ENCODE measurements at places on chromosomes 16 and 17.

GRCh38 chr17:7713782-7714181 is 3.8 kb upstream of the DNAH2 start:
- DNase-seq = no peak

DNA sequence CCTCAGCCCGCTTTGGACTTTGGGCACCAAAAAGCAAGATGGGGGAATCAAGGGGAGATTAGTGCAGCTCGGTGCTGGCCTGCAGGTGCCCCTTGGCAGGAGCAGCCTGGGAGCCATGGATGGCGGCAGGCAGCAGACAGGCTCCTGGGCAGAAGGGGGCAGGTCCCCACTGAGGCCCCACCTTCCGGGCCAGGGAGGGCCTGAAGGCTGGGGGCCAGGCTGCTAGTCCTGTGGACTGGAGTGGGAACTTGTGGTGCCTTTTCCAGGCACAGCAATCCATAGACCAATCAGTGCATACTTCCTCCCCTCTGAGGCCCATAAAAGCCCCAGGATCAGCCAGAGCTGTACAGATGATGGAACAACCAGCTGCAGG is 64.0 kb downstream of the USP32 start:
- DNase-seq = no peak

DNA sequence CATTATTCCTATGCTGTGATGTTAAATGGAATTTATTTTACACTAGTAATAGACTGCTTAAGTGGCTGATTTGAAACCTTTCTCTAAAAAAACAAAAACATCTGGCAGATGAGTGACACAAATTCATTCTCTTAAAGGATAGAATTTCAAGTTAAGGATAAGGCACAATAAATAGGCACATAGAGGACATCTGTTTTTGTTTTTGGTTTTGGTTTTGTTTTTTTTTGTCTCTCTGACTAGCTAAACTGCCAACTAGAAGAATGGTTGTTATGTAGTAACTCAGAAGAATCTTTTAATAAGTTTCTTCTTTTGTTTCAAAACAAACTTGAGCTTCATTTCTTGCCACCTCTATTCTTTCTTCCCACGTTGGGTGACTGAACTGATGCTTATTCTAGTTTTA is 5.1 kb upstream of the VPS4A start:
- no peak for DNase-seq

DNA sequence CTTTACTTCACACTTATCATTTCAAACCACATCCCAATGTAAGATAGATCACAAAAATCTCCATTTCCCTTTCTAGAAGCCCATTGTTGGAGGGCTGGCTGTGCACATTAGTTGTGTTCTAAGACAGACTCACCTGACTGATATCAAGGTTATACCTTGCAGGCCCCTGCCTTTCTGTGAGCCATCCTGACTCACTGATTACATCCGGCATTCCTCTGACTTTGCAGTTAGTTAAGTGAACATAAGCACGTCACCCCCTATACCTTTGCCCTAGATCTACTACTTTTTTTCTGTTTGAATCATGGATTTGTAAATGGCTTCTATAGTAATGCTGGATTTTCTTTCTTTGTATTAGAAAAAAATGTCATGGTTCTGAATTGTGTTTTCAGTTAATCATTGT is 78.3 kb downstream of the TANGO6 start:
- peak; percentile 74 for DNase-seq

DNA sequence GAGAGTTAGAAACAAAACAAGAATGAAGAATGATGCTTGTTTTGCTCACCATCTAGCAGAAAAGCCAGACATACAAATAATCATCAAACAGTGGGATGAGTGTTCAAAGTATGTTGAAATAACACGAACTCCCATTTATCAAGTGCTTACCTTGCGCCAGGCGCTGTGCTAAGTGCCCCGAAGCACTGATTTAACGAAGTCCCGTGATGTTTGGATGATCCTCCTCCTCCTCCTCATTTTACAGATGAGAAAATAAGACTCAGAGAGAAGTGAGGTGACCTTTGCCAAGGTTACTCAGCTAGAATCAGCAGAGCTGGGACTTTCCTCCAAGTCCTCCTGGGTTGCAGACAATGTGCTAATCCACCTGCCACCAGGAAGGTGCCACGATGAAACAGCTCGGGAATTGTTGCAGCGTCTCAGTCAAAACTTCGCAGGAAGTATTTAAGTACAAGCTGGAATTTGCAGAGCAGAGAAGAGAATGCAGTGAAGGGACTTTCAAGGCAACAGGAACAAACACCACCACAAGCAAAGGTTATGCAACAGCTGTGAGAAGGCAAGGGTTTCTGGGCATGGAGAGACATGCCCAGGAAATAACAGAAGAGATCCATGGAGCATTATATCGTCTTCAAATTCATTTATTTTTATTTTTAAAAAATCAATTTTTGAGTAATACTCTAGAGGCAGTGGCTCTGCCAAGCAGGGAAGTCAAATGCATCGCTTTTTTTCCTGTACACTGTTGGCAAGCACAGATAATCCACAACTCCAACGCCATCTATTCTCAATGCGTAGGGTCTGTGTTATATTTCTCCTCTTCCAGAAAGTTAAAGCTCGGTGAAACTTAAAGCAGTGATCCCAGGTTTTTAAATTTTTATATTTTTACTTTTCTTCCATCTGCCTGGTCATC is 11.1 kb downstream of the PRCD start:
- DNase-seq = peak; percentile 68

DNA sequence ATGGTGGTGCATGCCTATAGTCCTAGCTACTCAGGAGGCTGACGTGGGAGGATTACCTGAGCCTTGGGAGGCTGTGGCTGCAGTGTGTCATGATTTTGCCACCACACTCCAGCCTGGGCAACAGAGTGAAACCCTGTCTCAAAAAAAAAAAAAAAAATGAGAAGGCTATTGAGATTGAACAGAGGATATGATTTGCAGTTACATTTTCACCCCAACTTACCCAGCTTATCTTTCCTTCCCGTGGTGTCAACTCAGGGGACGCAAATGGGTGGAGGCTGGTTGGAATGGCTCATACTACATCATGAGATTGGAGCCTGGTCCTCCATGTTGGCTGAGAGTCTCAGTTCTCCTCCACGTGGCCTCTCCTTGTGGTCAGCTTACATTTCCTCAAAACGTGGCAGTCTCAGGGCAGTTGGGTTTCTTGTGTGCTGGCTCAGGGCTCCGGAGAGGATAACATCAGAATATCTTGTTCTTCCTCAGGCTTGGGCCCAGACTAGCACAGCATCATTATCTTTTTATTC is 17.2 kb upstream of the NSMCE1 start:
- peak; percentile 36 for DNase-seq

GRCh38 chr16:89552913-89553312 is 7.6 kb upstream of the RPL13 start:
- DNase-seq = no peak

- DNase-seq = no peak
Measured at GRCh38 chr17:5118219-5118618, 2.4 kb downstream of the USP6 start.

- peak; percentile 92 for DNase-seq
Measured at GRCh38 chr17:72683506-72684404, 408.7 kb downstream of the SLC39A11 start.

- no peak for DNase-seq
Measured at GRCh38 chr17:74649909-74650308, 26.4 kb upstream of the CD300E start.

DNA sequence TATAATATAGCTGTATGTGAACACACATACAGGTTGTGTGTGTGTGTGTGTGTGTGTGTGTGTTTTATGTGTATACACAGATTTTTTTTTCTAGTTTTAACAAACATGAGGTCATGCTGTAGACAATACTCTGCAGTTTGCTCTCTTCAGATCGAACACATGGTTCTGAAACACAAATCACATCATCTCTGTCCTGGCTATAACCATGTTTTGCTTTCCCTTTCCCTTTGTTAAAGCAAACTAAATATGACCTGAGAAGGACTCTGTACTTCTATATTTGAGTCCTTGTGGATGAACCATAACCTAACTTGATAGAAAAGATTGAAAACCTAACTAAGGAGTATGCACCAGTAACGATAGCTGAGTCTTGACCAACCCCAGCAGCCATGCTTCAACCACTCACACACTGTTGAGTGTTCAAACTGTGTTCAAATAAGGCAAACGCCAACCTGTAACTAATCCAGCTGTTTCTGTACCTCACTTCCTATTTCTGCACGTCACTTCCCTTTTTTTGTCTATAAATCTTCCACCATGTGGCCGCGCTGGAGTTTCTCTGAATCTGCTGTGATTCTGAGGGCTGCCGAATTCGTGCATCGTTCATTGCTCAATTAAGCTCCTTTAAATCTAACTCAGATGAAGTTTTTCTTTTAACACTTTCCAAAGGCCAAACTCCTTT is 303.8 kb downstream of the HS3ST3B1 start:
- DNase-seq = no peak

DNA sequence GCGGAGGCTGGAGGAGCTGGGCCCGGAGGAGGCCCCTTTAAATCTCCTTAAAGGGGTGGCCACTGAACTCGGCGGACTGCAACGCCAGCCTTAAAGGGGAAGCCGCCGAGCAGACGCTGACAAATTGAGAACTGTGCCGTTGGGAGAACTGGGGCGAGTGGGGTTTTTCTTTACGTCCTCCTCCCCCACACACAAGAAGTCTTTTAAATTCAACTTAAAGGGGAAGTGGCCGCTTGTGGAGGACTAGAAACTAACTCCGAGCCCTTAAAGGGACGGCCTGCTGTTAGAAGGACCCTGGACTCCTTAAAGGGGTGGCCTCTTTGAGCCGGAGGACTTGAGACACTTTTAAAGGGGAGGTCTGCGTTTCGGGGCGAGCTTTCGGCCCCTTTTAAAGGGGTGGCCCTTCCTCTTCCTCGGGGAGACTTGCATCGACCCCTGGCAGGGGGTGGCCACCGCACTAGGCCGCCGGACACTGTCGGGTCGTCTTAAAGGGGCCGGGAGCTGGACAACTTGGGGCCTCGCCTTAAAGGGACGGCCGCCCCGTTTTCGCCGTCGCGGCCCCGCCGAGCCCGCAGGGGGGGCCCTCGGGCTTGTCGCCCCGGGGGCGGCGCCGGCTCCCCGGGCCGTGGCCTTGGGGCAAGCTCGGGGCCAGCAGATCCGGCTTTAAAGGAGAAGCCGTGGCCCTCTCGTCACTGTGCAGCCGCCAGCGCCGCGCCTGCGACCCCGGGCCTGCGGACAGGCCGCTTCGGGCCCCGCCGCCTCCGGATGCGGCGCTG is 688 bp downstream of the FBRS start:
- peak; percentile 98 for DNase-seq

GRCh38 chr17:2137342-2138098 is 82.6 kb downstream of the HIC1 start:
- DNase-seq = peak; percentile 69

- DNase-seq = no peak
Measured at GRCh38 chr16:56349086-56349415, 76.3 kb downstream of the AMFR start.

- DNase-seq = peak; percentile 12
Measured at GRCh38 chr16:71840052-71840451, 5.7 kb upstream of the ATXN1L start.

- no peak for DNase-seq
Measured at GRCh38 chr16:85990861-85991301, 91.9 kb downstream of the IRF8 start.

- no peak for DNase-seq
Measured at GRCh38 chr16:79845734-79846135, 245.2 kb upstream of the MAF start.

GRCh38 chr16:24838554-24839266 is 7.1 kb upstream of the SLC5A11 start:
- peak; percentile 75 for DNase-seq

- no peak for DNase-seq
Measured at GRCh38 chr17:38903404-38903803, 22.0 kb upstream of the LASP1NB start.

DNA sequence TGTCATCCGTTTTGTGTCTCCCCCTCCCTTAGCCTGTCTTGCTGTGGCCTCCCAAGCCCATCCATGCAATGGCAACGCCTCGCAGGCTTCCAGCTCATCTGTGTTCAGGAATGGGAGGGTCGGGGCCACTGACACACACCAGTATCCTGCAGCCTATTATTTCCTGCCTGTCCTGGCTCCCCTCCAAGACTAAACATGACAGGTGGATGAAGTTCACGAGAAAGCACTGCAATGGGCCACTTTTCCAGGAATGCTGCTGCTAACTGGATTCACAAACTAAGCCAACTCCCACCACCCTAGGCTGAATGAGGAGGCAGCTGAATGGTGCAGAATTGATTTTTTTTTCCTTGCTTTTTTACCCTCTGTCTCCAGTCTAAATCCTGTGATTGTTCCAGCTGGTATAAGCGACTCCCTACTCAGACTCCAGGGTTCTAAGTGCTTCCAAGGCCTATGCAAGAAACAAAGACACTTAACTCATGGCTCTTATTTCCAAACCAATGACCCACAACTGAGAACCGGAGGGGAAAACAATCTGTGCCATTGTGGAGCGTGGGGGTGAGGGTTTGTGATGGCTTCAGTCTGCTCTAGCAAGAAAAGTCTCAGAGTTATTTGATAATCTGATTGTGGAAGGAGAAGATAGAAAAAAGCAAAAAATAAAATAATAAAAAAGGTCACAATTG is 23.3 kb downstream of the TMEM100 start:
- DNase-seq = no peak

GRCh38 chr16:3059041-3059722 is 6.3 kb upstream of the IL32 start:
- DNase-seq = peak; percentile 84

GRCh38 chr17:27525316-27525715 is 69.1 kb downstream of the KSR1 start:
- DNase-seq = no peak

DNA sequence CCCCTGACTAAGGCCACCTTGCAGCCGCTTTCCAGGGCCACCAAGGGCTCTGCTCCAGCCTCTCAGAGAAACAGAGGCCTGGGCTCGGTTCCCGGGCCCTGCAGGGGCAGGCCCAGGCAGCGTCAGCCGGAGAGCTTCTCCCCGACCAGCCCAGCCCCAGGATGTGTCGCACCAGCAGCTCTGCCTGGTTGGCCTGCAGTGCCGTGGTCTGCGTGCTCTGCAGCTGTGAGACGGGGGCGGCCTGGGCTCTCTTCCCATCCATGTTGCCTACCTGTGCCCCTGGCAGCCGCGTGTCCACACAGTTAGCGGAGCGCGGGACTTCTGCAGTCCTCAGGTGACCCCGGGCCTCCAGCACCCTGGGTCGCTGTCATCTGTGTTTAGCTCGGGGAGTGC is 4.8 kb downstream of the IGFALS start:
- no peak for DNase-seq

Data from cardiac fibroblast (primary cell).